ENCODE measurements at places on chromosomes 1 and 21.

GRCh38 chr1:180571832-180572636, 13.3 kb downstream of the OVAAL start:
- DNase-seq: no peak

- DNase-seq: no peak
These were observed 17.9 kb downstream of the SDC3 start for GRCh38 chr1:30890502-30891226.

DNA sequence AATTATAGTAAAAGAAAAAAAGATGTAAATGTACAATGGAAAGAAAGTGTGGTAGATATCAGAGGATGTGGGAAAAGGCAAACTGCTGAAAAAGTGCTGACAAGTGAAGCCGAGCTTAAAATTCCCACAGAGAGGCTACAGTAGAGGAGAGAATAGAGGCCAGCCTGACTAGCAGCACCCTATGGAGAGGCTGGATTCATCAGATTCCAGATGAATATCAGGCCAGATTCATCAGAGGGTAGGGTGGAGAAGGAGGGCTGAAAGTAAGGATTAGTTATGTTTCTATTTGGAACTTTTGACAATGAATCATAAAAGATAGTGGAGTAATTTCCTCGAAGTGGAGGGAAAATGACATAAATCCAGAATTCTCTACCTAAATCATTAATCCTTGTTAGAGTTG, 60.4 kb upstream of the NEK7 start:
- DNase-seq: no peak

DNA sequence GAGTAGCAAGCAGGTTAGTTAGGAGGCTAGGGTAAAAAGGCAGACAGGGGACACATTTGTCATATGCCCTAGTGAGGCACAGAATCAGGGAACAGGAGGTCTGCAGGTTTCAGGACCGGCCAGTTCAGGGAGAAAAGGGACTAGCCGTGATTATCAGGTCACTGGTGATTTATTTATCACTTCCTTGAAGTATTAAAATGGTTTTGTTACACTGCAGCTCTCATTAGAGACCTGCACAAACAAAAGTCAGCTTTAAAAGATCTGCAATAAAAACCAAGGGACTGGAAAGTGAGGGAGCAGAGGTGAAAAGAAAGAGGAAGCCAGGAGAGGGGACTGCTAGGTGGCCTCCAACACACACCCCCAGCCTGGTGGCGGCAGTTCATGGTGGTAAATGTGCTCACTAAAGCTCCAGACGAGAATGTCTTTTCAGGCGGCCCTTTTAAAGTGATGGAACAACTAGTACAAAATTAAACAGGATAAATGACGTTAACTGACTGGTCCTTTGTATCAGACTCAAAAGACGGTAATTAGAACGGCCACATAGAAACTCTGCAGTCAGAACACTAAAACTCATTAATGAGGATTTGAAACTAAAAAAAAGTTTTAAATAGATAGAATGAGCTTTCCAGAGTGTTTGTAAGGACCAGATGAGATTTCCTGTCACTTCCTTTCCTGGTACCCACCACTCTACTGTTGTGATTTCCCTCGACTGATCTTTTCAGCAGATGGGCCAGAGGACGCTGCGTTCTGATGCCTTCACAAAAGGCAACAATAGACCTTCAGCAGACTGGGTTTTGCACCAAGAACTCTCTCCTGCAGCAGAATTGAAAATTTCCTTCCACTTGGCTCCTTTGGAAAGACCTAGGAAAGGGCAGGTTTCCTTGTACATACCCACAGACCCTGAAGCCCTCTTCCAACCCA, 136.8 kb downstream of the NTPCR start:
- DNase-seq: no peak

DNA sequence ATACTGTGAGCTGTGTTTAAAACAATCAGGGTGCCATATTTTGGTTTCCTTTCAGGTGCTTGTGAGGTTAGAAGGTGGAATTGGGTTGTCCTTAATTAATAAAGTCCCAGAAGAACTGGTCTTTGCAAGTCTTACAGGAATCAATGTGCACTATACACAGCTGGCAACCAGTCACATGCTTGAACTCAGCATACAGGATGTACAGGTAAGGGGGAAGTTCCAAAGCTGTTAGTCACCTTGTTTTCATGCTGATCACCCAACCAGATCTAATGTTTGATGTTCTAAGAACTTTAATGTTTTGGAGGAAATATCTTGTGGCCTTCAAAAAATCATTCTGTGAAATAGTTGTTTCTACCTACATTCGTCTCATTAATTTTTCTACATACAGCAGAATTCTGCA, 156.3 kb downstream of the VPS13D start:
- DNase-seq: no peak

Measured in NCI-H446 (cell line).